Renal cortex interstitium (tissue), 15 donors: ENCODE measurements at places on chromosomes 3 and 15.

DNA sequence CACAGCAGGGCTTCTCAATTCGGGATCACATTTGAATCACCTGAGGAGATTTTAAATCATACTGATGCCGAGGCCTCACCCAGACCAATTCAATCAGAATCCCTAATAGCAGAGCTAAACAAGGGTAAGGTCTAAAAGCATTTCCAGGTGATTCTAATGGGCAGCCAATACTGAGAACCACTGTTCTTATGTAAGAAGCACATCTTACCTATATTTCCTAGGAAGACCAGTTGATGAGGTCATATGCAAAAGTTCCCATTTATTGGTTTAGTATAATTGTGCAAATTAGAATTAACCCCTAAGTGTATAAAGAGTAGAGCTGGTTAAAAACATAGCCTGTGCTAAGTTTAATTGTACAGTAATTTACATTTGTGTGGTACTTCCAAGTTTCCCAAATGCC is 2.1 kb downstream of the TIGIT start:
- no peak for DNase-seq

DNA sequence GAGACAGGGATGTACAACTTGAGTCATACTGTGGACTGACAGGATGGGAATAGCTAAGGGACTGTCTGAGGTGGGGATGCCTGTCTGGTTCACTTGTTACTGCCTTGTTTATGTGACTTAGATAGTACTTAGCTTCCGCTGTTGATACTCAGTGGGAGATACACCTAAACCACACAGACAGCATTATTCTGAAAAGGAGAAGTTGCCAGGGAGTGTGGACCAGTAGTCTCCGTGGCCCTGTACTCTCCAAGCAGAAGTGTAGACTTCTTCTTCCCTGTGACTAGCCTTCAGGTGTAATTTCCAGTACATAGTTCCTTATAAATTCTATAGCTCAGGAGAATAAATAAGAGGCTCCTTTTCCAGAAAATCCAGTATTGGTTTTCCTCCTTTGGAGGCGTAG is 5.1 kb downstream of the HIGD2B start:
- no peak for DNase-seq

DNA sequence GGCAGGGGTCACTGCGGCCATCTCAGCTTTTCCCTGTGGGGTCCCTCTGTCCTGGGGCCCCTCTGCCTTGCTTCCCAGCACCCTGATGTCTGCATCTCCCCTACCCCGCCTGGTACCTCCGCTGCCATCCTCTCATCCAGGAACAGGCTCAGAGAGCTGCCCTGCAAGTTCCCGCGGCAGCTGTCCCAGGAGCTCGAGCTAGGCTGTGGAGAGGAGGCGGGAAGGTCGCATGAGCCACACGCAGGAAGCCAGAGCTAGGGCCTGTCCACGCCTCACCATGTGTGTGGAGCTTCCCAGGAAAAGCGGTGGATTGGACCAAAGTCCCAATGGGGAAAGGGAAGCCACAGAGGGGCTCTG is 12.5 kb downstream of the PLA2G4B start:
- no peak for DNase-seq

- DNase-seq = no peak
Observed at GRCh38 chr3:107275511-107275910, 101.7 kb upstream of the CCDC54 start.
